ENCODE measurements at places on chromosomes 6 and 20. TPM values are rescaled to one million over a fixed set of nuclear protein-coding genes. Genes with fewer than 3 reads are reported as not detected.

GRCh38 chr6:140490081-140490480 is 1115.6 kb upstream of the CITED2 start:
- DNase-seq, result no peak

- no peak for DNase-seq
Observed at GRCh38 chr20:18101125-18101810, 36.4 kb upstream of the KAT14 start.

DNA sequence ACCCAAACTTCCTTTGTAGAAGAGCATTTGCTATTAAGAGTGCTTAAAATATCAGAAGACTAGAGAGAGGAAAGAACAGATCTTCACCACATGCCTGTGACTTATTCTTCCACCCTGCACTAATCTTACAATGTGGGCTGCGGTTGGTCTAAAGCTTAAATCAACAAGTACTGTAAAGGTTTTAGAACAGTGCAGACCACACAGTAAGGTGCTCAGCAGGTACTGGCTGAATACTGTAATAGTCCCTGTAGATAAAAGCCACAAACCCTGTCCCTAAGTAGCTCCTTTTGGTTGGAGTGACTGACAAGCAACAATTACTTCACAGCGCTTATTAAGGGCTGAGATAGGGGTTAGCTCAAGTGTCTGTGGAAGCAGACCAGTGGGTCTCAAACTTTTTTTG is 972 bp upstream of the PHF3 start:
- DNase-seq, result no peak

DNA sequence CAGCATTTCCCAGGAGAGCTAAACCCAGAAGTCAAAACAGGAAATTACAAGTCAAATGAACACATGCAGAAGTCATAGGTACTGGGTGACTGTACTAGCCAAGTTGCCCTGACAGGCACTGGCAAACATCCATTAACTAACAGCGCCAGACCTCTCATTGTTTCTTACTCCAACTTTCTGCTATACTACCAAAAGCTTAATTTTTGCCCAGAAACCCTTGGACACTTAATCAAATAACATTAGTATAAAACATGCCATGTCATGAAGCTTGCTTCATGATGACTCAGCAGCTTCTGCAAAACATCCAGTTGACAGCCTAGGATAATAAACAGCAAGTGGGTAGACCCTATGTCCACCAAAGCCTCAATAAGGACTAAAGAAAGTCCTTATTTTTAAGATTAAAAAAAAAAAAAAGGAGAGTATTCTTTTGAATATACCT is 3.5 kb downstream of the NUP153 start:
- peak; percentile 55 for DNase-seq

BMP5 gene
- total RNA-seq, result 1.6 TPM

TPD52L1 gene
- 47.9 TPM for total RNA-seq

CRIP3 gene
- total RNA-seq, result not detected
